Erythroblast (primary cell): ENCODE measurements at places on chromosomes 1 and 21.

- DNase-seq, result no peak
These were observed 50.2 kb downstream of the CAPZB start for GRCh38 chr1:19435181-19435580.

DNA sequence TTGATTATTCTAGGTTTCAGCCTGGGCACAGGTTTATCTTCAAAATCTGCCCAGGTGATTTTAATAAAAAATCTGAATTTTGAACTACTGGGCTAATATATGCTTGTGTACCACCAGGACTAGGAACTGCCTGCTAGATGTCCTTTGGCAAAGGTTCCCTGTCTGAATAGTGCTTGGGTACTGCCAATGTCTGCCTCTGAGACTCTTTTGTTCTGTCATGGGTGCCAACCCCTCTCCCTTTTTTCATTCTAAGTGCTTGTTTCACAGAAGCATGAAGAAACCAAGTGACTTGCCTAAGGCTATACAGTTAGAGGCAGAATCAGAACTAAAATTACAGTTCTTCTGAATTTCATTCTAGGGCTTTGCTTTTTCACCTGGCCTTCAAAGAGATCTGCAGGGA lies 106.3 kb upstream of the CACHD1 start:
- no peak for DNase-seq

DNA sequence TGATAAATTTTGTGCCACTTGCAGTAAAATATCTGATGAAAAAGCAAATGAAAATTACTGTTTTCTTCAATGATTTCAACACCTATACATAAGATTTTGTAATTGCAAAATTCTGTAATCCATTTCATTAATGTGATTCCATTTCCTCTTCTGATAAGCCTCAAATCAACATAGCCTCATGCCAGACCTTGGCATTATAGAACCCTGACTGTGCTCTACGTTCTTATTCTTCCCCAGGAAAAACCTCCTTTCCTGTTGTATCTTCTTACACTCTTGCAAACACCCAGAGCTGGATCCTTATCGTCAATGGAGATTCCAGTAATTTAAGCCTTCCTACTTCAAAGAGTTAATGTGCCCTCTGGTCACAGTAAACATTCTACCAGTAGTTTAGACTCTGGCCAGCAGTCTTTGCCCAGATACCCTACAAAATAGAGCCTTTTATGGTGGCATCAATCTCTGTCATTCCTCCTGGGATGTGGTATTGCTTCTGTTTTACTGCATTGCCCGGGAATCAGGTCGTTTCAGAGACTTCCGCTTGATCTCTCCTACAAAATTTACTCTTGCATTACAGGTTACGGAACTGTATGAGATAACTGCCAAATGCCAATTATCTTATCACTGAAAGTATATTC lies 48.5 kb upstream of the CHRM3 start:
- no peak for DNase-seq

DNA sequence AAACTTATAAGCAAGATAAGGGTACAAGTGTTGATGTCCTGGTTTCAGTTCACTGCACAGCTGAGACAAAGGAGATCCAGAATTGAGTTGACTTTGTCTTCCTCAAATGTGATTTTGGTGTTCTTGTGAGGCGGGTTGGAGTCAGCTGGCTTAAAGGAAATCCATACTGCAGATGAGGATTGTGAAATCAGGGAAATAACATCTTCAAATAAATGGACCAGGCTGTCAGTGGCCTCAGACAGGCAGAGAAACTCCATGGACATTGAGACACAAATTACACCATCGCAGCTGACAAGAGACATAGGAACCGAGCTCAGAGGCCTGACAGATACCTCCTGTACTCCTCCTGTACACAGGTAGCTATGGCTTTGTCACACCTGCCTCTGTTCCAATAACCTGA lies 27.0 kb upstream of the REG4 start:
- no peak for DNase-seq

- peak; percentile 5 for DNase-seq
These were observed 34.0 kb upstream of the BACE2 start for GRCh38 chr21:41133874-41134522.

DNA sequence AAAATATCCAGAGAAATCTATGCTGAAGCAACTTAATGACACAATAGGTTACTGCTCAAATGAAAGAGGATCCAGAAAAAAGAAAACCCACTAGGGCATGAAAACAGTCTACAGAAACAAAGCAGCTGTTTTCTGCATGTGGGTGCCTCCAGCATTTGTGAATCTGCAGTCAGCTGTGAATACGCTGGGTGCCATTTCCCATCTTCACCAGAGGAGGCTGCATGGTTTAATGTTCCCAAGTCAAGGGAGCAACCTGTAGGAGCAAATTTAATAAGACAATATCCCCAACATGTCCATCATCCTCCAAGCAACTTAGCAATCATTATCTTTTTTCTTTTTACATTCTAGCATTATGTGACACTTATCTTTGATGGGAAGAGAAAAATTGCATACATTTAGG lies 396.6 kb downstream of the BRINP2 start:
- DNase-seq, result no peak

- no peak for DNase-seq
These were observed 100.0 kb downstream of the ABCA4 start for GRCh38 chr1:94020764-94021579.

- DNase-seq, result no peak
These were observed 31.4 kb downstream of the DDR2 start for GRCh38 chr1:162663589-162664106.
